Panc1 (cell line): ENCODE measurements at places on chromosomes 1 and 21.

- DNase-seq, result no peak
Observed at GRCh38 chr1:26740023-26740634, 44.3 kb downstream of the ARID1A start.

DNA sequence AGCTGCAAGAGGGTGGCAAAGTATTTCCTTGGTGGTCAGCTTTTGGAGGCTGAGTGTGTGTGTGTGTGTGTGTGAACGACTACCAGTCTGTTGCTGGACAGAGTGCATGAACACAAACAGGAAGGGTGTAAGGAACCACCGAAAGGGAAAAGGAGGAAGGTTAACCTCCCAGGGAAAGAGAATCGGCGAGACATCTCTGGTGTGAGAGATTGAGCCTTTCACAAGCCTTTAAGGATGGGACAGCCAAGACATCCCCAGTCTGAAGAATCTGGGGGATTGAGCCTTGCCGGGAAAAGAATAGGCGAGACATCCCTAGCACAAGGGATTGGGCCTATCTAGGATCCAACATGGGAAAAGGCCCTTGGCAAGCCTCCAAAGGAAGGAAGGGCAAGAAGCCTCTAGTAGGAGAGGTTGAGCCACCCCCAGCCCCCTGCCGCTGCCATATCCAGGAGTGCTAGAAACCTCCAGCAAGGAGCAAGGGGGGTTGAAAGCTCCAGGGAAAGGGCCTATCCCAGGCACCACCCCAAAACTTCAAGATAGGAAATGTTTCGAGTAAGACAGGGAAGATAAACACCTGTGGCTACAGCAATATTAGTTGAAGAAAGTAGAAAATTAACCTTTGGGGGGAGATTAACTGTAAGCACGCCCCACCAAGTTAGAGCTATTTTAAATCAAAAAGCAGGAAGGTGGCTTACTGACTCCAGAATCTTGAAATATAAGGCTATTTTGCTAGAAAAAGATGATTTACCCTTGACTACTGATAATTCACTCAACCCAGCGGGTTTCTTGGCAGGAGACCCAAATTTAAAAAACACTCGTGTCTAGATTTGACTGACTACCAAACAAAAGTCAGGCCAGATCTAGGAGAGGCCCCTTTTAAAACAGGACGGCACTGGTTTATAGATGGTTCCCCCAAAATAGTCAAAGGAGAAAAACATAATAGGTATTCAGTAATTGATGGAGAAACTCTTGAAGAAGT, 3.2 kb downstream of the TEX50 start:
- no peak for DNase-seq

DNA sequence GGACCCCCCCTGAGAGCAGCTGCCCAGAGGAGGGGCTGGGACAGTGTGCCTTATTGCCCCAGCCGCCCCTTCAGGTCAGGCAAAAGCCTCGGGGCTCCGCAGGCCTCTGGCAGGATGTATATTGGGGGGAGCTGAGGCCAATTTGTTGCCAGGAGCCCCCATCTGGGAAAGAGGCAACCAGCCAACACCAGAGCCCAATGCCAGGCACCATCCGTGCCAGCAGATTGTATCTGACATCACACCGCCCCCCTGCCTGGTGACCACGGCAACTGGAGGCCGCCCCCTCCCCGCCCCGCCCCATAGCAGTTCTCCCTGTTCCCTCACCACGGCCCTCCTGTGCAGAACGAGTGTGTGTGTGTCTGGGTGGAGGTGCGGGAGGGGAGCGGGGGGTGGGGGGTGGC, 3.6 kb upstream of the PLEKHG5 start:
- no peak for DNase-seq

DNA sequence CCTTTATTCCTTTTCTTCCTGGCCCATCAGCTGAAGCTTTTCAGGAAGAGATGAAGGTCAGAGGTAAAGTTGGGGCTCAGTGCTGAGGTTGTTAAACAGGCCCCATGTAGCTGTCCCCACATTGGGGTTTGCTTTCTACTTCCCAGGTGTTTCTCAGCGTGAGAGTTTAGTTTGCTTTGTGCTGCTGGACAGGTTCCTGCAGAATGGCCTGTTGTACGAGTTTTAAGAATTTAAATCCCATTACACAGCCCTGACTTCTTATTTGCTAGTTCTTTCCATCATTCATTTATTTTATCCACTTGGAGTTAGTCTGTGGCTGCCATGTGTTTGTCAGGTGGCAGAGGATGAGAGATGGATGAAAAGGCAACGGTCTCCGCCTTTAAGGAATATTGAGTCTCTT, 19.2 kb downstream of the CTPS1 start:
- DNase-seq, result no peak

DNA sequence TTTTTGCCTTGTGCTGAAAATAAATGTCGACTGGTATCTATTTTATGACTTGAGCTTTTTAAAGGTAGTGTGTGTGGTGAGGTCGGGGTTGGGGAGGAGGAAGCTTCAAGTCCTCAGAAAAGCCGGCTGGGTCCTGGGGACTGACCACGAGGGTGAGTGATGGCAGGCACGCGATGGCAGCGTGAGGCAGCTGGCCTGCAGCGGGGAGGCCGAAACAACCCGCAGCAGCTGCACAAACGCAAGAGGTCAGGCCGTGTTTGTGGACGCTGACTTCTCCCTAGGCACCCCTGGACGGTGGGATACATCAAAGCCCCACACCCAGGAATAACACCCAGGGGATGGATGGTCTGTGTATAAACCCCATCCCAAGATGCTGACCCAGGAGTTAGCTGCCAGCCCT, 51.4 kb downstream of the ZBTB18 start:
- no peak for DNase-seq

DNA sequence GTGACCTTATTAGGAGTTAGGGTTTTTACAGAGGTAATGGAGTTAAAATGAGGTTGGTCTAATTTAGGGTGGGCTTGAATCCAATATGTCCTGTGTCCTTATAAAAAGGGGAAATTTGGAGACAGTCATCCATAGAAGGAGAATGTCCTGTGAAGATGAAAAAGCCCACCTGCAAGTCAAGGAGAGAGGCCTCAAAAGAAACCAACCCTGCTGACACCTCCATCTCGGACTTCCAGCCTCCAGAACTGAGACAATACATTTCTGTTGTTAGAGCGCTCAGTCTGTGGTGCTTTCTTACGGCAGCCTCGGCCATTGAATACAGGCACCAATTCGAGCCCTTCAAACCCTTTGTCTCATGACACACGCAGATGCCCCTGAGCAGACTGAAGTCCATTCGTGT, 43.8 kb downstream of the ACTA1 start:
- no peak for DNase-seq

DNA sequence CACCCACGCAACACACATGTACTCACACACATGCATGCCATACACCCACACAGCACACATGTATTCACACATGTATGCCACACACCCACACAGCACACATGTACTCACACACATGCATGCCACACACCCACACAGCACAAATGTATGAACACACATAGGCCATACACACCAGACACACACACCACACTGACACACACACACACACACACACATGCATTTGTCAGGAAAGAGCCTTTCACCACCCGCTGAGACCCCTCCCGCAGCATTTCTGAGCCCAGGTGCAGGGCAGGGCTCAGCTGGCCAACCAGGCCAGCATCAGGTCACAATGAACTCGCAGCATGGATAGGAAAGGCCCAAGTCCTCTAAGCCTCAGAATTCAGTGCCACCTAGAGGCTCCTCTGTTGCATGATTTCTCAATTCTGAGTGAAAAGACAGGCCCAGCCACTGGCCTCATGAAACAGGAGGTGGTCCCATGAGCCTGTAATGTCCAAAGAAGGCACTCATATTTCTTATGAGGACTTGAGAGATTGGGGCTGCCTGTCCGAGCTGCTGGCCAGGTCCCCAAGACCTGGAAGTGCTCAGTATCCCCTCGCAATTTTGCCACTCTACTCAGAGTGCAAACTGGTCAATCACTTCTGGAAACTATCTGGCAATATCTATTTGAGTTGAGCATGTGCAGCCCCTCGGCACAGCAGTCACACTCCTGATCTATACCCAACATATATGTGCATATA, 57.3 kb downstream of the PSMG1 start:
- DNase-seq, result peak; percentile 30

- no peak for DNase-seq
Observed at GRCh38 chr1:27153549-27153886, 1.4 kb downstream of the SLC9A1 start.
